Left cardiac atrium (tissue), 4 donors: ENCODE measurements at places on chromosomes 13 and 19. TPM values are rescaled to one million over a fixed set of nuclear protein-coding genes. Genes with fewer than 3 reads are reported as not detected.

FFAR3 gene
- total RNA-seq = 0.18 TPM

CFAP97D2 gene
- not detected for total RNA-seq

NOVA2 gene
- 5.8 TPM for total RNA-seq

MARK4 gene
- 30.2 TPM for total RNA-seq
